ENCODE measurements at places on chromosomes 16 and 17.

GRCh38 chr16:19283637-19284036 lies 1.9 kb upstream of the CLEC19A start:
- DNase-seq, result peak; percentile 55

- no peak for DNase-seq
Observed at GRCh38 chr17:17809531-17810083, 27.2 kb downstream of the SREBF1 start.

DNA sequence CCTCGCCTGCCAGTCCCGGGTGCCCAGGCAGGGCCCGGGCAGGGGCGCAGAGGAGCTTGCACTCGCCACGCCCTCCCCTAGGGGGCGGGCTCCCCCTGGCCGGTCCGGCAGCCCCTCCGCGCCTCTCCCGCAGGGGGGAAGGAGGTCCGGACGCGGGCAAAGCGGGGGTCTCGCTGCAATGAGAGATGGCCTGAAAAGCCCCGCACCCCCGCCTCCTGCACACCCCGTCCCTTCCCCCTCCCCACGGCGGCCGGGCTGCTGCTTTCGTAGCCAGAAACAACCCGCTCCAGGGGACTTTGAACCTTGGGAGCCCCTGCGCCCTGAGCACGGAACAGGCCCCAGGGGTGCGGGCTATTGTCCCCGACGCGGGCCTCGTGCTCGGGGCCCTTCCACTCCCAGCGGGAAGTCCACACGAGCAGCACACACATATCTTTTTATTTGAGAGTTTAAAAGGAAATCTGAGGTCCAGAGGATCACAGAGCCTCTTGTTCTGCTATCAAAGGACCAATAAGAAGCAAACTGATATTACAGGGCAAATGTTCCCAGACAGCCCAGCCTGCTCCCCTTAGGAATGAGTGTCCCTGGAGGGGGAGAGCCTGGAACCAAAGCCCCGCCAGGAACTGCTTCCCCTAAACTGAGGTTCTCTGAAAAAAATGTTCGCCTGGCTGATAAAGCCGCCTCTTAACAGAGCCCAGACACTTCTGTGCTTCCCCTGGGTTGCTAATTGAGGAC lies 5.8 kb upstream of the CBX4 start:
- DNase-seq, result peak; percentile 61

- DNase-seq, result no peak
Observed at GRCh38 chr17:34503528-34504195, 75.7 kb upstream of the TMEM132E start.

DNA sequence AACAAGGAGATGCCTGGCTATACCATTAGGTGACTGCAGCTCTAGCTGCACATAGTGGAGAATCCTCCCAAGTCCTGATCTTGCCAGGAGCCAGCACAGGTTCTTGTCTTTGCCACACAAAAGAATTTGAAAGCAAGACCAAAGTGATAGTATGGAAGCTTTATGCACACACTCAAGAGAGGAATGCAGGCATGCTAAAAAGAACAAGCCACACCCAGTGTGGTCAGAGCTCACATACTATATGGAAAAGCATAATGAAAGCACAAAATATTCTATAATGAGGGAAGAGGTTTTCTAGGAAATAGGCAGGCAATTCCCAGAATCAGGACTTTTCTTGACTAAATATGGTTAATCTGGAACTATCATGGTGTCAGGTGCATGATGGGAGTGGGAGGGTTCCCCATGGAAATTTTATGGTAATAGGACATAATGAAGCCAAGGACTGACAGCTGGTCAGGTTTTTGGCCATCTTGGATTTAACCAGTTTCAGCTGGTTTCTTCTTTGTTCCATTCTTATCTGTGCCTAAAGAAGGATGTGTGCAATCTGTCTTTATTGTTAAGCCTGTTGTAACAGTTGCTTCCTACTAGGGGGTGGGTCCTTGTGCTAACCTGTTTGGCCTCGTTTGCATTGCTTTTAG lies 171.6 kb downstream of the ZNF18 start:
- DNase-seq, result no peak

- no peak for DNase-seq
Observed at GRCh38 chr17:37859451-37859850, 64.8 kb upstream of the TBC1D3K start.

- no peak for DNase-seq
Observed at GRCh38 chr17:1120596-1121441, 59.0 kb downstream of the ABR start.

DNA sequence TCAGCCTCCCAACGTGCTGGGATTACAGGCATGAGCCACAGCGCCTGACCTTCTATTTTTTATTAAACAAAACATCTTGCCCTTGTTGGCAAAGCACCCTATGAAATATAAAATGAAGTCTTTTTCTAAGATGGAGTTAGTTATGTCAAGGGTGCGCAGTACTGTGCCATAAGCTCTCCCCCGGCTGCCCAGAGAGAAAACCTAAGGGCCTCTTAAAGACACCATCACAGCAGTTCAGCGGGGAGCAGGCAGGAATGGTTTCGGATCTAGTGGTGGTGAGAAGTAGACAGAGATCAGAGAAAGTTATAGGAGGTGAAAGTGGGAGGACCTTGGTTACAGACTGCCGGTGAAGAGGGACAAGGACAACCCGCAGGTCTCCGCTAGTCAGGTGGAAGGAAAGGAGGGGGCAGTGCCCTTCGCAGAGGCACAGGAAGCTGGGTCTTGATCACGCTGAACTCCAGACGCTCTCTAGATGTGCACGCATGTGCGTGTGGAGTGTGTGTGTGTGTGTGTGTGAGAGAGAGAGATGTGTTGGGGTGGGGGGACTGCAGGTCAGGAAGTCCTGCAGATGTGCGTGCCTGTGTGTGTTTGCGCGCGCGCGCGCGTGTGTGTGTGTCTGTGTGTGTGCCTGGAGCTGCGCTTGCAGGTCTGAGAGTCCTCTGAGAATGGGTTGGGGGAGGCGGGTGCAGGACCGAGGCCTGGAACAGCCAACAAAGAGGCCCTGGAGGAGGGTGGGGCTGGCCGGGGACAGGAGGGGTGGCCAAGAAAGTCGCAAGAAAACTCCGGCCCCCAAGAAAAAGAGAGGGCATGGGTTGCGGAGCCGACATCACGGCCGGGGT lies 748 bp upstream of the CMTM3 start:
- peak; percentile 70 for DNase-seq

GRCh38 chr16:81018496-81018895 lies 11.5 kb downstream of the CENPN start:
- no peak for DNase-seq

DNA sequence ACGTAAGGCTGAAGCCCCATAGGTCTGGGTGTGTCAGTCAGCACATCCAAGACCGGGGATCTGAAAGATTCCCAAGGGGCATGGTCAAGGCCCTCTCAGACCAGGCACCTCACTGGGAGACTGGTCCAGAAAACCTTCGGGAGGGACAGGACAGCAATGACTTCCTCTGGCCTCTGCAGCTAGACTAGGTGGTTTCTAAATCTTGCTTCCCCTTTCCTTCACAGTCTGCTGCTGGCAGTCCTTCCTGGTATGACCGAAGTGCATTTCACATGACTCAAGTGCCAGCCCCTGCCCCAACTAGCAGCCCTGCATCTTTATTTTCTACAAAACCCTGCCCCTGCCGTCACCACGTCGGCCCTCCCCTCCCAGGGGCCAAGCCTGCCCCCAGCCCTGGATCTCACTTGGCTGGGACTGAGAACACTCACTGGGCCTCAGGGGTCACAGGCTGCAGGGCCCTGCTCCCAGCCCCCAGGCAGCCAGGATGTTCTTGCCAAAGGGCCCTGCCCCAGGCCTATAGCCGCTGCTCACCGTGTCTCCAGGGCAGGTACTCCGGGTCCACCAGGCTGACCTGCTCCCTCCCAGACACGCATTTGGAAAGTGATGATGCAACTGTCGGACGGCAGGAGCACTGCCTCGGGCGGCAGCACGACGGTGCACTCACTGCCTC lies 18.3 kb downstream of the POLR3K start:
- no peak for DNase-seq

- DNase-seq, result peak; percentile 43
Observed at GRCh38 chr16:66899310-66899944, 19.1 kb downstream of the PDP2 start.

DNA sequence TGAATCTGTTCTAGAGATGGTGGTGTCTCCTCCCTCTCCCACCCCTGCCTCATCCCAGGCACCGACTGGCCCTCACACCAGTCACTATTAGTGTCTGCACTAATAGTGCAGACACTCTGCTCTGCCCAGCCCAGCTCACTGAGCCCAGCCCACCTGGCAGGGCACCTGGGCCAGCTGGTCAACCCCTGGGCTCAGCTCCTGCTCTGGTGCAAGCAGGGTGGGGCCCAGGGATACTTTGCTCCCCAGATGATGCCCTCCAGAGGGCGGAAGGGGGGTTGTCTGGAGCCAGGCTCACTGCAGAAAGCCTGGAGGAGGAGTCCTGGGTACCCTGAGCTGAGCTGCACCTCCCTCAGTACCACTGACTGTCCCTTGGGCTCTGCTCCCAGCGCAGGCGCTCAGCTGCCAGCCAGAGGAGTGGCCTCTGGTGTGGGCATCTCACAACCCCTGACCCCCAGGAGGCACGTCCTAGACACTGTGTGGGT lies 14.5 kb downstream of the RAB11FIP4 start:
- DNase-seq, result no peak

- DNase-seq, result peak; percentile 69
Observed at GRCh38 chr16:66740010-66740409, 11.4 kb downstream of the DYNC1LI2 start.

- no peak for DNase-seq
Observed at GRCh38 chr17:17633310-17633709, 41.8 kb upstream of the PEMT start.

DNA sequence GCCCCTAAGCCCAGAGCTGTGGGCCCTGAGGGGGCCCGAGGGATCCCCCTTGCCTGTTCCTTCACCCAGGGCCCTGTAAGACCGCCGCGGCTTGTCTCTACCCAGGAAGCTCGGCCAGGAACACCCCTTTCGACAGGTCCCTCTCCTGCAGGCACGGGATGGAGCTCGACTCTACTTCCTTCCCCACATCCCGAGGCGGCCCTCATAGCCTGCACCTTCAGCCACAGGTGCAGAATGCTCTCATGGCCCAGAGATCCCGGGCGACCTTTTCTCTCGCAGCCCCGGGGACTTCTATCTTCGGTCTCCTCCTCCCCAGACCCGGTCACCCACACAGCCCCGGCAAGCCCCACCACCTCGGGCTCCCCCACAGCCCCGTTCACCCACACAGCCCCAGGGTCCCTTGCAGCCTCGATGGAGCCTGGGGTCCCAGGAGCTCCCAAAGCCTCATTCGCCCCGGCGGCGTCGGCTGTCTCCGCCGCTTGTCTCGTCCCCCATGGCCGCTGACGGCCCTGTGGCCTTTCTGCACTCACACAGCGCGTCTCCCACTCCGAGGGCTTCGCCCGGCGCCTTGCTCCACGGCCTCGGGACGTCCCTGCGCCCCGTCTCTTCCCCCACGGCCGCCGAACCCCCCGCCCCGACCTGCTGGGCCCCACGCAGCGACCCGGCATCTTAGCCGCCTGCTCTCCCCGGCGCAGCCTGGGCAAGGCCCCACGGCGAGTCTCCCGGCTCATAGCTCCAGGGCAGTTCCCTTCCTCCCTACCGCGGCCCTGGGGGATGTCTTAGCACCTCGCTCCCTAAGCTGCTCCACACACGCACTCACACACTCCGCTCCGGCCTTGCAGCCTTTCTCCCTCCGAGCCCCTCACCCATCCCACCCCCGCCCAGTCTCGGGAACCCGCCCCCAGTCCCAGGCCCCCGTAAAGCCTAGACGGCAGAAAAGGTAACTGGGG lies 650 bp downstream of the KIAA0753 start:
- DNase-seq, result peak; percentile 53

DNA sequence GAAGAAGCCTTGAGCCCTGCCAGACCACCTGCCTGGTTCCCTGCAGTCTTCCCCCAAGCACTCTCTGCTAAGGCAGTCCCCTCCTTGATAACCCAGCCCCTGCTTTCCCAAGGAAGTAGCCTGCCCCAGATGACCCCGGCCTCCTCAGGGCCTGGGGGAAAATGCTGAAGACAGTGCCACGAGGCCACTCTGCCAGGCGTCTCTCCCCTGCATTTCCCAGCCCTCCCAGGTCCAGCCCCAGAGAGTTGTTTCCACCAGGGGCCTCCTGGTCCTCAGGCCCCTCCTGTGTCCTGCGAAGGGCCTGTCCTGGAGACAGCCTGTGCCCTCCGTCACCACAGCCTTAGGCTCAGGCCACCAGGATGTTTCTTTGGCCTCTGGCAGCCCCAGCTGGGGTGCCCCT lies 96.4 kb downstream of the CCDC182 start:
- no peak for DNase-seq

DNA sequence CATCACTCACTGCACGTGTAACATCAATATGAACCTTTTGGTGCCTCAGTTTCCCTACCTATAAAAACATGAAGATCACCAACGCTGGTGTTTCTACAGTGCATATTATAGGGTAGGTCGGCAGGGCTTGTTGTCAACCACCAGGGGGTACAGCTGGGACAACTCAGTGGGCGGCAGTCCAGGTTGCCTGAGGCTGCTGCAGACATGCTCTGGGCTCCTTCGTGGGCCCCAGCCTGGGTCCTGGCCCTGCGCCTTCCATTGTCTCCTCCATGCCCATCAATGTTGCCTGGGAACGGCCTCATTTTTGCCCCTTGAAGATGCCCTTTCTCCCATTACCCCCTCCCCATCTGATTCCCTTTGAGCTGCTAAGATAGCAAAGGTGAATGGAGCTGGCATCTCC lies 89.8 kb downstream of the GSG1L start:
- DNase-seq, result no peak

DNA sequence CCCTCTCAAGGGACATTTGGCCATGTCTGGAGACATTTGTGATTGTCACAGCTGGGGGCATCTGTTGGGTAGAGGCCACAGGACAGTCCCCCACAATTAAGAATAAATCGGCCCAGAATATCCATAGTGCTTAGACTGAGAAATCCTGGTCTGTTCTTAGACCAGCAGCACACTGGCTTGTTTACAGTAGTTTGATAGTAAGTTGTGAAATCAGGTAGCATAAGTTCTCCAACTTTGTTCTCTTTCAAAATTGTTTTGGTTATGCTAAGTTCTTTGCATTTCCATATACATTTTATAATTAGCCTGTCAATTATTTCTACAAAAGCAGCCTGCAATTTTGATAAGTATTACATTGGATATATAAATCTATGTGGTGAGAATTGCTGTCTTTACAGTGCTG lies 6.8 kb downstream of the MGRN1 start:
- no peak for DNase-seq

GRCh38 chr17:18951941-18952842 lies at the start of gene SLC5A10:
Gene SLC5A10, plus strand, starts transcription at chr17:18952165. Its CDS starts 41 bp downstream, at chr17:18952206.
- DNase-seq, result peak; percentile 88

GRCh38 chr16:31487720-31488467 lies 5.0 kb downstream of the SLC5A2 start:
- peak; percentile 79 for DNase-seq

GRCh38 chr17:48892940-48893645 lies 506 bp downstream of the ATP5MC1 start:
- peak; percentile 35 for DNase-seq

- DNase-seq, result peak; percentile 91
Observed at GRCh38 chr17:3888343-3889171, 4.3 kb downstream of the CAMKK1 start.

DNA sequence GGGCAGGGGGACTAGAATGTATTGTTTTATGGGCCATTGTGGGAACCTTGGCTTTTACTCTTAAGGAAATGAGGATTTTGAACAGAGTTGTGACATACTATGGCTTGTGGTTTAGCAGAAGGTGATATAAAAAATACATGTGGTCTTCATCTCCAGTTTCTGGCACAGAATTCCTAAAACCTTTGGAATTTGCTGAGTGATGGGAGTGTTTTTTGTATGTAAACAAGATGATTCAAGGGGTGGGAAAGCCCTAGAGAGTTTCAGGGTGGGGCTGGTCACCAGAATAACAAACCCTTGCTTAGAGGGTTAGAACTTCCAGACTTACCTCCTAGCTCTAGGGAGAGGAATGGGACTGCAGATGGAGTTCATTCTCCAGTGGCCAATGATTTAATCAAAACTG lies 316.1 kb downstream of the PHKB start:
- no peak for DNase-seq

- no peak for DNase-seq
Observed at GRCh38 chr17:74740173-74740572, 3.1 kb downstream of the RAB37 start.

- no peak for DNase-seq
Observed at GRCh38 chr17:74478420-74479100, 12.1 kb downstream of the CD300A start.

All from ACHN (cell line).